ENCODE measurements at places on chromosomes 1 and 21.

- DNase-seq: peak; percentile 34
Observed at GRCh38 chr1:176195547-176195946, 11.5 kb downstream of the COP1 start.

GRCh38 chr1:8285103-8285502, 32.8 kb upstream of the SLC45A1 start:
- DNase-seq: no peak

- DNase-seq: no peak
Observed at GRCh38 chr21:31583498-31583897, 76.0 kb upstream of the SOD1 start.

GRCh38 chr1:101064697-101065096, 39.1 kb upstream of the DPH5 start:
- DNase-seq: peak; percentile 58

DNA sequence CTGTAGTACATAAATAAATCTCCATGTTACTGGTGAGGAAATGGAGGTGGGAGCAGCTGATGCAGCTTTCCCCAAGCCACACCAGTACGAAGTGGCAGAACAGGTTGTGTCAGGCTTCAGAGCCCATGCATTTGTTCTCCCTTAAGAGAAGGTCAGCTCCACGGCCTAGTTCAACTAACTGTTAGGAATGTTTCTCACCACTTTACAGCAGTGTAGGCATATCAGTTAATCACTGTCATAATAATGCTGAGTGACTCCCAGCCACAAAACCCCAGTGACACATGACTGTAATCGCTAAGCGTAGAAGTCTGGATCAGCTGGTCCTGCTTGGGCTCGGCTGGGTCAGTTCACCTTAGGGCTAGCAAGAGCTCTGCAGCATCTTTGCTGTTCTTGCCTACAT, 90.4 kb downstream of the VPS26C start:
- no peak for DNase-seq

- DNase-seq: peak; percentile 47
Observed at GRCh38 chr1:19582318-19582717, 61.8 kb upstream of the NBL1 start.

- DNase-seq: no peak
Observed at GRCh38 chr1:239590556-239590955, 204.2 kb downstream of the CHRM3 start.

DNA sequence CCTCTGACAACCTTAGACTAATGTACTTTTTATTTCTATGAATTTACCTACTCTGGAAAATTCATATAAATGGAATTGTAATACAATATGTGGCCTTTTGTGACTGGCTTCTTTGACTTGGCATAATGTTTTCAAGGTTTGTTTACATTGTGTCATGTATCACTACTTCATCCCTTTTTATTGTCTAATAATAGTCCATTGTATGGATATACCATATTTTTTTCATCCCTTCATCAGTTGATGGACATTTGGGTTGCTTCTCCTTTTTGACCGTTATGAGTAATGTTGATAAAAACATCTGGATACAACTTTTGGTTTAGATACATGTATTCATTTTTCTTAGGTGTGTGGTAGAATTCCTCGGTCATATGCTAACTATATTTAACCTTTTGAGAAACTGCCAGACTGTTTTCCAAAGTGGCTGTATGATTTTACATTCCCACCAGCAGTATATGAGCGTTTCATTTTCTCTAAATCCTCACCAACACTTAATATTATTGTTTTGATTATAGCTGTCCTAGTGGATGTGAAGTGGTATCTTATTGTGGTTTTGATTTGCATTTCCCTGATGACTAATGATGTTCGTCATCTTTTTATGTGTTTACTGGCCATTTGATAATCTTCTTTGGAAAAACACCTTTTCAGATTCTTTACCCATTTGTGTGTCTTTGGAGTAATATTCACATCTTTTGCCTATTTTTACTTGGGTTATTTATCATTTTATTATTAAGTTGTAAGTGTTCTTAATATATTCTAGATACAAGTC, 3.5 kb downstream of the RO60 start:
- DNase-seq: no peak

GRCh38 chr21:42781150-42781970, 98.0 kb downstream of the WDR4 start:
- DNase-seq: peak; percentile 49

- no peak for DNase-seq
Observed at GRCh38 chr1:197144570-197145325, 1.7 kb downstream of the ASPM start.

GRCh38 chr1:76340056-76340455, 265.5 kb downstream of the ST6GALNAC3 start:
- no peak for DNase-seq

DNA sequence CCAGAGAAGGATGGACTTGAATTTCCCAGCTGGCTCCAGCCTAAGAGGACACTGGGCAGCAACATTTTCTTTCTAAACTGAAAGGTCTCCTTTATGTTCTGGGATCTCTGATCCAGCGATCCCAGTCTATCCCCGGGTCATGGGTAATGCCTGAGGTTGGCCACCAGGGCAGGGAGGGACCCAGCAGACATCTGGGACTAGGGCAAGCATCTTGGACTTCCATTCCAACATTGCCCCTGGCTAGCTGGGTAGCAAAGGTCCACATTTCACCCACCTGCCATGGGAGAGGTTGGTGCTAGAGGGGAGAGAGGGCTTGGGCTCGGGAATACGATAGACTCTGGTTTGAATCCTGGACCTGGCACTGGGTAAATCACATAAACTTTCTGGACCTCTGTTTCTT, 84.6 kb downstream of the LRRN2 start:
- DNase-seq: no peak

DNA sequence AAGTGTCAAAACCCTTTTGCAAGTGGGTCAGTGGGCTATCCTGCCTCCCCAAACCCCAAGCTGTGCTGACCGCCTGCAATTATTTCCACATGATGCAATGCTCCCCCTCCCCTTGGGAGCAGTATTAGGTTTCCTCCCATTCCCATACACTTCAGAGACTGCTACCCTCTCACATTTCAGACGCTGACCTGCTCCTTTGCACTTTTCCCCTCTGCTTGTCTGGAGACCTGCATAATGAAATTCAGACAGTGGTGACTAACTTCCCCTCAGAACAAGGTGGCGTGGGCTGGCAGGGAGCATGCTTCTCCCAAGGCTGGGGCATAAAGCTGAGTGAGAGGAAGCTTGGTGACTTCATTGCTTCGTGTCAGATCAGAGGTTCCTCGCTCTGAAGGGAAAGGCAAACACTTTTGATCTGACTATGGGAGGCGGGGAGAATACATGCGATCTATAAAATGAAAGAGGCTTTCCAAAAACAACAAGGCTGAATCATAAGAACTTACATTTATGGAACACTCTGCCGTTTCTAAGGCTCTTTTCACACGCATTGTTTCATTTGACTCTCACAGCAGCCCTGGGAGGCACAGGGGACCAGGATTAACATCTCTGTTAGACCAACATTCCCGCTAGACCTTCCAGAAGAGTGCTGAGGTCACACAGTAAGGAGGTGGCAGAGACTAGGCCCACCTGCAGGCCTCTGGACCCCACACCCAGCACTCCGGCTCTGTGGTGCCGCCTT, 27.5 kb upstream of the ROR1 start:
- DNase-seq: no peak

DNA sequence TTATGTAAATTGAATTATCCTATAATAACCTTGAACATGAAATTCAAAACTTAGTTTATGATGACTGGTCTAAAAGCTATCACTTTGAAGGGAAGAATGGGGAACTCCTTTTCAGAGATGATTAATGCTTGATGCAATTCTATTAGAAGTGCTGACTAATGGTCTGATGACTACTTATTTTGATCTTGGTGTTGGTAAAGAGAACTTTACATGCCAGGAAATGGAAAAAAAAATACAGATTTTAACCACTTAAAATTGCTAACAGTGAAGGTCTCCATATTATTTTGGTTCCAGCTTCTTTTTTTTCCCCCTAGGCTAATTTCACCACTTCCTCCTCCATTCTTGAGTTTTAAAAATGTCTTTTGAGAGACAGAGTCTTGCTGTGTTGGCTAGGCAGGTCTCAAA, 22.9 kb downstream of the S1PR1 start:
- DNase-seq: no peak
